ENCODE measurements at places on chromosomes 3 and 15. TPM values are rescaled to one million over a fixed set of nuclear protein-coding genes. Genes with fewer than 3 reads are reported as not detected.
A peak's percentile ranks its signal among the peaks of the same experiment; 100 is the strongest.

- DNase-seq, result peak; percentile 76
These were observed 51.0 kb downstream of the MME start for GRCh38 chr3:155131104-155131503.

DNA sequence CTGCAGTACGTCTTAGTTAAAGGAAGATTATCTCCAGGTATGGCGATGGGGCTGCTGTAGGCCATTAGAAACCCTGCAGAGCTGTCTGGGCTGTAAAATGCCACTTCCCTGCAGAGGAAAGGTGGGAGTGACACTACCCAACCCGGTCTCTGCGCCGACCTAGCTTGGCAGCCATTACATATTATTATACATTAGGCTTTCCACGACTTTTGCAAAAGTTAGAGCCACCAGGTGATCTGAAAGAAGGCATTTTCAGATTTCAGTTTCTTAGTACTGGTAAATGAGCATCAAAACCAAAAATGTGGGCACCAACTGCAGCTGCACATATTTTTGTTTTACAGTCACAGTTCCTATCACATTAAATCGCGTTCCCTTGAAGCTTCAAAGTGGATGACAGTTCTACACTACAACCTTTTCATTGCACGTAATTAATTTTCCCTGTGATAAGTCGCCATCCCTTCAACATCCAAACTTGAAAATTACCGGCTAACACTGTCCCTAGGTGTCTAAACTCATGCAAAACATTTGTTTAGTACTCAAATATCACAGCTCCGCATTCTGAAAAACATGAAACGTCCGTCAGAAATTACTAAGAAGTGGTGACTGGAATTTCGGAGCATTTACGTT lies 81.4 kb upstream of the CHD2 start:
- DNase-seq, result peak; percentile 23

DNA sequence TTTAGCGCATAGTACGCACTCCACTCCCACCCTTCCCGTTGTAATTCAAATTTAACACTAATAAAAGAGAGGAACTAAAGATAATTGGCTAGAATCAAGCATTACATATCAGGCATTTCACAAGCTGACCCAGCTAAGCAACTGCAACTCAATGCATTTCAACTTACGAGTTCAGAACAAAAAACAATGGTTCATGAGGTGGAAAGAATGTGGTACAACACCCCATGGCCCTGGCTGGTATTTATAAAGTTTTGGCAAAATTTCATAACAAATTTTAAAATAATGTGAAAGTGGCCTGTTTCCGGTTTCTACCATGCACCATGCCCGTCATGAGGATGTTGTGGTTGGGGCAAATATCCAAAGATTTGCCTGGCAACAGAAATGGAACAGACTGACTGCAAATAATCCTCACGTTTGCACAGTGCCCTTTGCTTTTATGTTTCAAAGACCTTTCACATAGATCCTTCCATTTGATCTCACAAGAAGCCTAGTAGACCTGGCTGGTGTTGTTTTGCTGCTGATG lies 455.3 kb upstream of the NR2F2 start:
- no peak for DNase-seq

DNA sequence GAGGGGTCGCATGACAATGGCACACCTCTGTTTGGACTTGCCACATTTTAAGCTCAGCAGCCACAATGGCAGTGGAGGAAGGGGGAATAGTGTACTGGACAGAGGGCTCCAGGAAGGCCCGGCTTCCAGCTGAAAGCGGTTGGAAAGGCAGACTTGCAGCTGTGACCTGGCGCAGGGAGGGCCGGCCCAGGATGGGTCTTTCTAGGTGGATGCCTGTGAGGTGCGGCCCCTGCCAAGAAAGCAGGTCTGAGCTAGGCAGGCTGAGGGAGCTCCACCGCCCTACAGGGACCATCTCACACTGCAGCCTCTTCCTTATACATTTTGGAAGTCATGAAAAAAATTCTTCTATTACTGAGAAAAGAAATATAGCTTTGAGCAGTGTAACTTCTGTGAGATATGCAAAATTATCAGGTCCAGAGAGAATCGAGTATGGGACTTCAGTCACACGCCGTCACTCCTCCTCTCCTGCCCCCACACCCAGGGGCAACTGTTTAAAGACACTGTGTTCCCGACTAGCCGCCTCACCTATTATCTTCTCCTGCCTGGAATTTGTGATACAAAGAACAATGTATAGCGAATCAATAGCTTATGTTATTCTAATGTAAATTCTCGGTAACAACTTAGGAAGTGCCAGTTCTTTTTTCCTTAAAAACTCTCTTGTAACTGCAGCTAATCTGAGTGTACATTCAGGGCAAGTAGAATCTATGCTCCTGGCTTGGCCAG lies 331.0 kb downstream of the OCA2 start:
- no peak for DNase-seq

DNA sequence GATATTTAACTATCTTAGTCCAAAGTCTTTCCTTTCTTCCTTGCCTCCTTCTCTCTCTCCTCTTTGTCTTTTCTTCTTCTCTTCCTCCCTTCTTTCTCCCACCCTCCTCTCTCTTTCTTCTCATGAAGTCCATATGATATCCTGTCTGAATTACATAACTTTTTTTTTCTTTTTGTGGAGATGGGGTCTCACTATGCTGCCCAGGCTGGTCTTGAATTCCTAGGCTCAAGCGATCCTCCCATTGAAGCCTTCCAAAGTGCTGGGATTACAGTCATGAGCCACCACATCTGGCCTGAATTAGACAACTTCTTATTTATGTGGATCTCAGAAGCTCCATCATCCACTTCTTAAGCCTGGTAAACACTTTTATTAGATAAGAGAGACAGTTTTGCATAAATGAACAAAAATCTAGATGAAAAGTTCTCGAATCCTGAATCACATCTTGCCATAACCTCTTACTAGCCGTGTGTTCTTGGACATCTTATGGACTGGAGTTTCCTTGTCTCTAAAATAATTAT lies 206.5 kb downstream of the LPP start:
- peak; percentile 54 for DNase-seq

DNA sequence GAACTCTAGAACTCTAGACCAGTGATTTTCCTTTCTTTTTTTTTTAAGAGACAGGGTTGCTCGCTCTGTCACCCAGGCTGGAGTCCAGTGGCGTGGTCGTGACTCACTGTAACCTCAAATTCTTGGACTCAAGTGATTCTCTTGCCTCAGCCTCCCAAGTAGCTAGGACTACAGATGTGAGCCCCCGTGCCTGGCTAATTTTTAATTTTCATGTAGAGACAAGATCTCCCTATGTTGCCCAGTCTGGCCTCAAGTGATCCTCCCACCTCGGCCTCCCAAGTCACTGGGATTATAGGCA lies 359.6 kb downstream of the SHQ1 start:
- DNase-seq, result no peak

DNA sequence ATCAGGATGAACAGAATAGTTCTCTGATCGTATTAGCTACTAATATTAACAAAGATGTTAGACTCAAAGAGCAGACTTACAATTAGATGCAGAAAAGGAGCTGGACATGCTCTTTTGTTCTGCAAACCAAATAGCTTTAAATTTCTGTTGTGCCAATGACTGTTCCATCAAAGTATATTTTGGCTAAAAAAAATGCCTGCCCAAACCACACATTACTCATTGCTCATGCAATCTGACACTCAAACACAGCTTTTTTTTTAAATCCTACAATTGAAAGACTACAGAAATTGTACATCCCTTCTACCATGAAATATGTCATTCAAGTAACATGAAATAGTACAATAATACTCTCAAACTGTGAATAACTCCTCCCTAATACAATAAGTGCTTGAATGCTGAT lies 48.6 kb downstream of the SHOX2 start:
- no peak for DNase-seq

DNA sequence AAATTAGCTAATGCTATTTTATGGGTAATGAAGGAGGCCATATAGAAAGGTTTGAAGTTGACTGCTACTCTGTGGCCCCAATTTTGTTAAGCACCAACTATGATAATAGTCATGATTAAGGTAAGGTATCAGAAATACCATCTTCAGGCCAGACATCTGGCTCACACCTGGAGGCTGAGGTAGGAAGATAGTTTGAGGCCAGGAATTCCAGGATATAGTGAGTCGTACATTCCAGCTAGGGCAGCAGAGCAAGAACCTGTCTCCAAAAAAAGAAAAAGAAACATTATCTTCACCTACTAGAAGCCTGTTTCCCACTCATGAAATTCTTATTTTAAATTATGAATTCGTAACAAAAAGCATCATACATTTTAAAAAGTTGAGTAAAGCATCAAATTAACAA lies 64.4 kb downstream of the LRRC28 start:
- no peak for DNase-seq

GRCh38 chr3:5298453-5298852 lies 110.9 kb downstream of the EDEM1 start:
- peak; percentile 17 for DNase-seq

DNA sequence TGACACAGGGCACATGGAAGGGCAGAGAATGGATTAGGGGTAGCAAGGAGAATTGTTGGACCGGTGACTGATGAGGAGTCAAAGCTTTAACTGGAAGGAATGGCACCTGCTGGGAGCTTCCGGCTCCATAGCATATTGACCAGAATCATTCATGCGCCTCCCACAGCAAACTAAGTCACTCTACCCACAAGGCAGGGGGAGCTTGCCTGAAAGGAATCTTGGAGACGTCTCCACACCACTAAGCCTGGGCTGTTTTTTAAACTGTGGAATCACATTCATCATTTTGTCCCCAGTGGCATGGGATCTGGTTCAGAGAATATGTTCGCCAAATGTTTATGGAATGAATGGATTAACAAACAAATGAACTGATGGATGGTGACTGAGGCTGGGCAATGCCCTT lies 57.0 kb upstream of the ITGA11 start:
- no peak for DNase-seq

GRCh38 chr3:53255775-53256703 lies at the start of gene TKT:
TSS of gene TKT (minus strand) at chr3:53256022. CDS start at chr3:53255942, 80 bp downstream.
- DNase-seq, result peak; percentile 86

DNA sequence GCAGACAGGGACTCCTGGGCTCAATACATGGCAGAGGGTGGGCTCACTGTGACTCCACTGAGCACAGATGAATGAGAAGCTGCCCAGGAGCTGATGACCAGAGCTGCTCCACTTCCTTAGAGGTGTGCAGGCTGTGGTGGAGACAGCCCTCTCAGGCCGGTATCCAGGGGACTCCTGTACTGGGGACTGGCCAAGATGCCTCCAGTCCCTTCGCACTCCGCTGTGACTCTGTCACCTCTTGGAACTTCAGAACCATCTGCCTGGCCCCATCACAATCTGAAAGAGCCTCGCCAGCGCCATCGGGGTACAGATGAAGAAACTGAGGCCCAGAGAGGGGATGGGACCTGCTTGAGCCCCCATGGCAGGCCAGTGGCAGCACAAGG lies 111.2 kb downstream of the ETFA start:
- DNase-seq, result no peak

DNA sequence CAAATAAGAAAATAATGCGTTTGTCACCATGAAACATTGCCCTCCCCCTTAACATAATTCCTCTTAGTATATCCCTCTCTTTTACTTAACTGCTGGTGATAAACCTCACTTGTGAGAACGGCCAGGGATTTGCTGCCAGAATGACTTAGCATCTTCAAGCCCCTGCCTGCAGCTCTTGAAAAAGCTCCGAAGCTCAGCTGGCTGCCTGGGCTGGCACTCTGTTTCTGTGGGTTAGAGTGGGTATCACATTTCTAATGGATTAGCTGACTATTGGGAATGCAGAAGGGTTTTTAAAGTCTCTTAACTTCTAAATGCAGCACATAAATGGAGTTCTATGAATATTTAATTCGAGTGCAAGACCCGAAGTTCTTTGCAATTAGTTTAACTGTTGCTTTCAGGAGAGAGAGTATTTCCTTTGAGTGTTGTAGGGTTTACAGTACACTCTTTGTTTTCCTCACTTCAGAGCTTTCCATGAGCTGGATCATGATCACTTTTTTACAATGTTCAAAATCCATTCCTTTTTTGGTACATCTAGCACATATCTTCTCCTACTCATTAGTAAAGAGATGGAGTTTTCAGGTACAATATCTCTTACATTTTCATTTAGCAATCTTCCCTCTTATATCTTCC lies 124.7 kb upstream of the RBMS3 start:
- DNase-seq, result no peak

- DNase-seq, result no peak
These were observed 801.5 kb upstream of the EPHA6 start for GRCh38 chr3:96012939-96013338.

DNA sequence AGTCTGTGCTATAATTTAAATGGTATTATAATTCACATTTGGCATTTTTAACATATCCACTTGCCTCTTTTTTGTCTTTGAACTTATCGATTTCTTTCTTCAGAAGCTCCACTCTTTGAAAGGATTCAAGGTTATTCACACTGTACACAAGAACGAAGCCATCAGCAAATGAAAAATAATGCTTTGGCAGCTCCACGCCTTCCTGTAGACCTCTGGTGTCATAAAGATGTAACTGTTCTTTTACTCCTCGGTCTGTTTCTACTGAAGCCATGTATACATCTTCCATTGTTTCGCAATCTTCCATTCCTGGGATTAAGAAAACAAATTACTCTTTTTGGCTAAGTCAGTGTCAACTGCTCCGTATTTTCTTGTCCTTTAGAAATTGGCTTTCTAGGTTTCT lies 16.0 kb downstream of the NKIRAS1 start:
- no peak for DNase-seq

- DNase-seq, result no peak
These were observed 186.7 kb downstream of the UACA start for GRCh38 chr15:70576696-70577095.

DNA sequence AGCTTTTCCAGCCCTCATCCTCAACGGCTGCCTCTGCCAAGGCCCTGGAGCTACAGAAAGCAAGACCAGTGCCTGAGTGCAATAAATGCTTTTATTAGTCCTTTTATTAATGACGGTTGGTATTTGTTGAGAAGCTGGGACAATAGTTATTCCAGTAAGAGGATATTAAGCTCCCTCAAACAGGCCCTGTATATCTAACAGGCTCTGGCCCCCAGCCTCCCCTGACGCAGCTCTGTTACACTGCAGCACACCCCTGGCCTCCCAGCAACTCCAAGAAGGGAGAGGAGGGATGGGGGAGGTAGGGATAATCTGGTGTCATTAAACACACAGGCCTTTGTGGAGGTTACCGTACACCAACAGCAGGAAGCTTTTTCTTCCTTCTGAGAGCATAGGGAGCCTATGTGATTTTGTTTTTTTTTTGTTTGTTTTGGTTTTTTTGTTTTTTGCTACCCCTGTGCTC lies 30.8 kb upstream of the MAGEF1 start:
- DNase-seq, result peak; percentile 84

DNA sequence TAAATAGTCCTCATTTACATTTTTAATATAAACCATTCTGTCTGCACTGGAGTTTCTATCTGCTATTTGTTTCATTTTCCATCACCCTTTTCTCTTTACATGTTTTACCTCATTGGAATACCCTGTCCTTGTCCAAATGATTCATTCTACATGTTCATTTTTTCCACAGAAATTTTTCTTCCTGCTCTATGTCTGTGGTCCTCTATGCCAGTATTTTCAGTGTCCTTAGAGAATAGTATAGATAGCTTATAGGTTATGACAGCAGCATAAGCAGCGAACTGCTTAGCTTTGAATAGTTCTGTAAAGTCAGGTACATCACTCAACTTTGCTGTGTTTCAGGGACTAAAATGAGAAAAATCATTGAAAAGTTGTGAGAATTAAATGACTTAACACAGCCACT lies 742.3 kb upstream of the CBLB start:
- DNase-seq, result no peak

Gene MYLK
- total RNA-seq, result 1,145 TPM

Gene ADGRG7
- 2.9 TPM for total RNA-seq

Gene OXTR
- 57.5 TPM for total RNA-seq

Gene MST1R
- total RNA-seq, result 14.4 TPM

Gene ZCWPW2
- total RNA-seq, result 2.9 TPM

Gene CD200R1
- 14.2 TPM for total RNA-seq

Data from umbilical cord (tissue), 2 donors.